H1 (cell line): ENCODE measurements at places on chromosomes 12 and 14.

DNA sequence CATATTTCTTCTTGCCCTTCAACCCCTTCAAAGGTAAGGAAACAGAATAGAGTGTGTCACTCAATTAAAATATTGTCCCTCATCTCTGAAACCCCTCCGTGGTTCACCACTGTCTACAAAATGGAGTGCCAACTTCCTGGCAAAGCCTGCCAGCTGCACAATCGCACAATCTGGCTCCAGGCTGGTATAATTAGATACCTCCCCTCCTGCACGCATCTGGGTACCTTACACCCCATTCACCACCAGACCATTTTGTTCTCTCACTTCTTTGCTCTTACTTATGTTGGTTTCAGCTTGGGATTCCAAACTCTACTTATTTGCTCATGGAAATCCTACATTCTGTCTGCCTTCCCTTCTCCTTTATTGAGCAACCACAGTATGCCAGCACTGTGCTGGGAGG is 314.9 kb downstream of the NUAK1 start:
- no peak for DNase-seq

- DNase-seq = no peak
Observed at GRCh38 chr14:36683083-36683724, 21.5 kb downstream of the PAX9 start.

GRCh38 chr14:88154926-88155325 is 150.0 kb downstream of the GPR65 start:
- no peak for DNase-seq

- no peak for DNase-seq
Observed at GRCh38 chr12:66956300-66956699, 277.4 kb upstream of the GRIP1 start.

DNA sequence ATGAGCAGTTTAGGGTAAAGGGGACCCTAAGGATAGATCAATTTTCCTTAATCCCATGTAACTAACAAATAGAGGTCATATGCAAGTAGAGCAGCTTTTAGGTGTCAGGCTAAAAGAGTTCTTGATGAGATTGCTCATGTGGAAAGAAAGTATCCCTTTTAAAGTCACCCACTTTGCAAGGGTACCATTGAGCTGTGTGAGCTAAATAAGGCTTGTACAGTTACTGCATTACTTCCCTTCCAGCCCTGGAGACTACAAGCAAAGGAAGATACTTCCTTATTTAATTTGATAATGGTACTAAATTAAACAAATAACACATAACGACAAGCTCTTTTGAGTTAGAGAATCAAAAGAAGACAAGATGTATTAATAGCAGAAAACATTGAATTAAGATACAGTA is 191.7 kb downstream of the TMX1 start:
- no peak for DNase-seq

GRCh38 chr14:62988967-62989366 is 56.3 kb downstream of the KCNH5 start:
- no peak for DNase-seq

- no peak for DNase-seq
Observed at GRCh38 chr12:25194722-25195055, 271 bp downstream of the DNAI7 start.

GRCh38 chr12:49808686-49809380 is 19.4 kb downstream of the NCKAP5L start:
- no peak for DNase-seq

DNA sequence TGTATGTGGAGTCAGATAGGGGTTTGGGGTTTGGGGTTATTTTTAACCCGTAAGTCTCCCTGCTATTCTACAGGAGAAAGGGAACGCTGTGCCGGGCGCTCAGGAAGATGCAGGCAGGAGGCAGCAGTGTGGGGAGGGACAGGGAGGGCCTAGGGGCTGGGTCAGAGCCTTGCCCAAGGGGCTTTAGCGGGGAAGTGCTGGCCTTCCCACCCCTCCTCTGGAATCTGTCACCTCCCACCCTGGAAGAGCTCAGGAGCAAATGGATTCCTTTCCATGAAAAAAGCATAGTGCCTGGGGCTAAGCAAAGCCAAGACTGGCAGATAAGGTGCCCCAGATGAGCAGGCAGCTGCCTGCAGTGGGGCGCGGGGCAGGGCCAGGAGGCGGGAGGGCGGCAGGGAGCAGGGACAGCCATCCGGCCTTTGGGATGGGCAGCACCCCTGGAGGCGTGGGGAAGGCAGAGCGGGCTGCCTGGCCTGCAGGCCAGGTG is 7.3 kb upstream of the INF2 start:
- peak; percentile 85 for DNase-seq

- no peak for DNase-seq
Observed at GRCh38 chr12:124314207-124314606, 19.3 kb downstream of the RFLNA start.

GRCh38 chr14:99784508-99784907 is 8.7 kb upstream of the EML1 start:
- no peak for DNase-seq

- no peak for DNase-seq
Observed at GRCh38 chr14:69539631-69540410, 34.9 kb downstream of the CCDC177 start.

- no peak for DNase-seq
Observed at GRCh38 chr12:4039931-4040330, 166.7 kb upstream of the PARP11 start.

GRCh38 chr12:57724003-57724935 is 14.3 kb downstream of the AGAP2 start:
- DNase-seq = peak; percentile 42

DNA sequence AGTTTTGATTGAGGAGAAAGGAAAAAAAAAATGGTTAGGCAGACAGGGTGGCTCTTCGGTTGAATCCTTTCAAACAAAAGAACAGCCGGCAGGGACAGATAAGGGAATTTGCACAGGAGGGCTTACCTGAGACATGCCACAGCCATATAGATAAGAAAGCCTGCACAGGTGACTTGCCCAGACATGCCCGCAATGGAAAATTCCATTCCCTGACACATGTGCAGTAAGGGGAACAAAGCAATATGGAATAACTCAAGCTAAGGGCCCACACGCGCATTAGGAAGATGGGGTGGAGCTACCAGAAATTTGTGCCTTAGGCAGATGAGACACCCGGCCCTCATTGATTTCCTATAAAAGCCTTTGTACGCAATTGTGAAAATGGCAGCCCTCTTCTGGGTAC is 86.7 kb downstream of the TMEM260 start:
- no peak for DNase-seq

GRCh38 chr14:71698027-71698426 is 234.2 kb upstream of the RGS6 start:
- DNase-seq = no peak

DNA sequence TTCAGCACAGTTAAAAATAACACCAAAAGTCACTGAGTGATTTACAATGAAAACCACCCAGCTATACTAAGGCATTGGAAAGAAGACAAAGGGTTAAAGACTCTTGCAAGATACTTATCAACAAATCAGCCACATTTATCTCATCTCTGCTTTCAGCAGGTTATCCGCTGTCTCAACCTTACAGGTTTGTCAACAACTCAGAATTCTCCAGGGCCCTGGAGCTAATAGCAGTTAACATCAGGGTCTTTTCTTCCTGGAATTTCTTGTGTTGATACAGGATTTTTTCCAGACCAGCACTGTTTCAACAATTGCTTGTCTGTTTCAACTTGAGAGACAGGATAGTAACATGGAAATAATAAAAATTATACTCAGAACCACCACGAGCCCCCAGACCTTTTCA is 3.5 kb downstream of the PKP2 start:
- DNase-seq = no peak

GRCh38 chr14:69948351-69948750 is 69.1 kb downstream of the SMOC1 start:
- DNase-seq = no peak

DNA sequence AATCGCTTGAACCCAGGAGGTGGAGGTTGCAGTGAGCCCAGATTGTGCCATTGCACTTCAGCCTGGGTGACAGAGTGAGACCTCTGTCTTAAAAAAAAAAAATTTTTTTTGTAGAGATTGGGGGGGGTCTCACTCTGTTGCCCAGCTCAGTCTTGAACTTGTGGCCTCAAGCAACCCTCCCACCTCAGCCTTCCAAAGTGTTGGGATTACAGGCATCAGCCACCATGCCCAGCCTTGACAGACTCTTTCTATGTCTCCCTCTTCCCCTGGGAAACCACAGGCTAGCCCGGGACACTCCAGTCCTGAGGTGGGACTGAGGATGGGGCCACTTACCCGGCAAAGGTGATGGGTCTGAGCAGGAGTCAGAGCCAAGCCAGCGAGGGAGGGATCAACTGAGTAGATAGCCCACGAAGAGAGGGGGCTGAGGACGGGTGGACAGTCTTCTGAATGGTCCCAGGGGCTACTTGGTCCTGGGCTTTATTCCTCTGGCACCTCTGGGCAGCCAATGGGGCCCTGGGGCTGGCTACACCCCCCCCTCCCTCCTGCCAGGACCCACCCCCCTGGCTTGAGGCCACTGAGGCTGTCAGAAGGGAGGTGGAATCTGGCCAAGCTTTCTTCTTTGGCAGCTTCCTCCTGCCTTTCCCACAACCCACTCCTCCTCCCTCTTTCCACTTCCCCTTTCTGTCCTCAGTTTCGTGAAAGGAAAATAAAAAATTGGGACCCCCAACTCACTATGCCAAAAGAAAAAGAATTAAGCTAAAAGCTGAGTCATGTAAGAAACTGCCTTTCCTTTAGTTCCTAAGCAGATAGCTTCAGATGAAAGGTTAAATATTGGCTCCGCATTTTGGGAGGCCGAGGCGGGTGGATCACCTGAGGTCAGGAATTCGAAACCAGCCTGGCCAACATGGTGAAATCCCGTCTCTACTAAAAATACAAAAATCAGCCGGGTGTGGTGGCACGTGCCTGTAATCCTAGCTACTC is at the start of gene SDS:
TSS of gene SDS (minus strand) at position 453 of the 981 bp plus-strand sequence. CDS start 4,179 bp downstream, outside the sequence.
- no peak for DNase-seq

- no peak for DNase-seq
Observed at GRCh38 chr12:49944046-49944445, 6.5 kb upstream of the AQP2 start.

- DNase-seq = no peak
Observed at GRCh38 chr12:120856980-120857379, 47.2 kb downstream of the SPPL3 start.

- DNase-seq = no peak
Observed at GRCh38 chr14:75238756-75239455, 39.7 kb upstream of the FOS start.

- DNase-seq = no peak
Observed at GRCh38 chr12:51126297-51126696, 42.9 kb upstream of the CSRNP2 start.

GRCh38 chr12:56257071-56257470 is 1.1 kb downstream of the ANKRD52 start:
- no peak for DNase-seq

DNA sequence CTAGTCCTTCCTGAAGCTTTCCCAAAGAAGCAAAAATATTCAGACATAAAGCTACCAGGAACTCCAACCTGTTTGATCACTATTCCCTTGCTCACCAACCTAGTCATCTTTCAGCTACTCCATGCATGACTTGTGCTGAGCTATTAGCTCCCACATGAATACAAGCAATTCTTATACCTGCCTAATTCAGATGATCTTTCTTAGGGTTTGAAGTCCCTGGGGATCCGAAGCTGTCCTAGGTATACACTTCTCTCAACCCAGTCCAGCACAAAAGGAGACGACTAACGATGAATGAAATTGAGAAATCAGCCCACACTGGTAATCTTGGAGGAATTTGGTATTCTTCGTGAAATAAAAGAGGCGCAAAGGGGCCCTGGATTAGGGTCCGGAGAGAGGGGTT is 631 bp upstream of the PTGR2 start:
- DNase-seq = no peak

- no peak for DNase-seq
Observed at GRCh38 chr12:50740307-50740706, 23.6 kb upstream of the ATF1 start.

- DNase-seq = no peak
Observed at GRCh38 chr14:82047777-82048470, 514.3 kb upstream of the SEL1L start.

GRCh38 chr12:81284137-81284536 is 206.3 kb downstream of the ACSS3 start:
- DNase-seq = no peak

- no peak for DNase-seq
Observed at GRCh38 chr12:102816816-102817434, 100.1 kb downstream of the PAH start.

- no peak for DNase-seq
Observed at GRCh38 chr14:96081224-96081623, 42.1 kb downstream of the C14orf132 start.

GRCh38 chr12:5577211-5577612 is 145.3 kb downstream of the NTF3 start:
- no peak for DNase-seq

DNA sequence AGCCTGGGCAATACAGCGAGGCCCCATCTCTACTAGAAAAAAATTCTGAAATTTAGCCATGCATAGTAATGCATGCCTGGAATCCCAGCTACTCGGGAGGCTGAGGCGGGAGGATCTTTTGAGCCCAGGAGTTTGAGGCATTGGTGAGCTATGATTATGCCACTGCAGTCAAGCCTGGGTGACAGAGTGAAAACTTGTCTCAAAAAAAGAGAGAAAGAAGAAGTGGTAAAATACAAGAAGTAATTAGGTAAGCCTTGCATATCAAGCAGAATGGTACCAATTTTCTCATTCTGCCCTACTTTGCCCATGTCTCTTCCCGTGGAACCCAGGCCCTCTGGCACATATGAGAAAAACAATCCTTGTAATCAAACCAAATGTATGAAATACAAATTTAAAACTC is 70.7 kb downstream of the SUSD6 start:
- no peak for DNase-seq
